ENCODE measurements at places on chromosomes 7 and 10.
A peak's percentile ranks its signal among the peaks of the same experiment; 100 is the strongest.

DNA sequence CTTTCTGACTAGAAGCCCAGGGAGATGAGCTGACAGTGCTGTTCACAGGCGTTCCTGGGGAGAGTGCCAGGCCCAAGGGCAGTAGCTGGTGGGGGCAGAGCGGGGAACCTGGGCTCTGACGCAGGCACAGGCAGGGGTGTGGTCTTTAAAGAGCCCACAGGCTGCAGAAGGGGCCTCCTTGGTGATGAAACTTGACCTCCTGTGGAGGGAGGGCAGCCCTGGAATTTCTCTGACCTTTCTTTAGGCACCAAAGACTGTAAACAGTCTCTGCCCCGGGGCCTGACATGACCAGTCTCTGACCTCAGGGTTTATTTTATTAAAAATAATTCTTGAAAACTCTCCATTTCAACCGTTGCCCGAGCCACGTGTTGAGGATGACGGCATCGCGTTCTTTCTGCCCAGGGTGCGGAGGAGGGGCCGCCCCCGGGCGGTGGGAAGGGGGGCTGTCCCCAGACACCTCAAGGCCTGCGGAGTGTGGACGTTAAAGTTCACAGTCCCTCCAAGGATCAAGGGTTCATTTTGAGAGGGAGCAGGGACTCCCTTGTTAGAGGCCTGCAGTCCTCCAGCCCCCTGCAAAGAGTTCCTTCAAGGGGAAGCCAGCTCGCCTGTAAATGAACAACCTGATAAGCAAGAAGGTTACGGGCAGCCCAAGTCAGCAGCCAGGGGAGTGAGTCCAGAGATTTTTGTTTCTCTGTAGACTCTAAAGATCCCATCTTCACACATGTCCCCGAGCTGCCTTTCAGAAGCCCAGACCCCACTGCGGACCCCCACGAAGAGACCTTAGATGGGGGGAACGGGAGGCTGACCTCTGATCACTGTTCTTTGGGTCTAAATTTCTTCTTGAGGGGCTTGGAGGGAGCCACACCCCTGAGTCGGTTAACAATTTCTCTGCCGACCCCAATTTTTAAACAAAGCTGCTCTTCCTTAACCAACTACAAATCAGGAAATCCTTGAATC lies 128.9 kb downstream of the VIPR2 start:
- DNase-seq = no peak

DNA sequence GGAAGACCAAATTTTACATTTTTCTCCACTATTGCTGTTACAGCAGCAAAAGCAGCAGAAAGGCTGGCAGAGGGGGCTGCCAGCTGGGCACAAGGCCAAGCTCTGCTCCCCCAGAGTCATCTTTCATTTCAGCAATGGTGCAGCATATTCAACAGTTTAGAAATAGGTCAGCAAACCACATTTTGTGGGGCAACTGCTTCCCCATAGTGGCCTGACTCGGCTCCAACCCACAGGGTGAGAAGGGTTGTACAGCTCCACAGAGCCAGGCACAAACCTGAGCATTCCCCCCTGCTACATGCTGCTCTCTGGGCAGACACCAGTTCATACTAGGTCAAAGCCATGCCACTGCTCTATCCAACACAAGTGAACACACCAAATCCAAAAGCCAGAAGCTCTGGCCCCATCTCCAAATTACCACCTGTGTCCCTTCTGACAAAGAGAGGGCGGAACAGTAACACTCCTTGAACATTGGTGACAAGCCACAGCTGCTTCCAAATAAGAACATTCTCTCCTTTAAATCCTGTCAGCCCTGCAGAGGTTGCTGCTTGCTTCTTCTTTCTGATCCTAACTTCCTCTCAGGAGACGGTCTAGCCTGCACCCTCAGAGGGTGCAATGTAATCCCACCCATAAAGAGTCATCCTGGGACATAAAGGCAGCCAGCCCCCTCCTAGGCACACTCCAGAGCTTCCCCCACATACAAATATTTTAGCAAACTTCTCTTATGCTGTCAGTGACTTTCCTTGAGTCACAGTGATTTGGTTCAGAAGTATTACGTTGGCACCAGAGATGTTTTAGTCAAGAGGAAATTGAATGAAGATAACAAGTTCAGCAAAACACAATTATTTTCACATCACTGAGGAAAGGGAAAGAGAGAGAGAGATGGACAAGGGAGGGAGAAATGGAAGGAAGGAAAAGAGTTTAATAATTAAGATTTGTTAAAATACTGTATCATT lies 39.0 kb upstream of the SLIT1 start:
- DNase-seq = no peak

DNA sequence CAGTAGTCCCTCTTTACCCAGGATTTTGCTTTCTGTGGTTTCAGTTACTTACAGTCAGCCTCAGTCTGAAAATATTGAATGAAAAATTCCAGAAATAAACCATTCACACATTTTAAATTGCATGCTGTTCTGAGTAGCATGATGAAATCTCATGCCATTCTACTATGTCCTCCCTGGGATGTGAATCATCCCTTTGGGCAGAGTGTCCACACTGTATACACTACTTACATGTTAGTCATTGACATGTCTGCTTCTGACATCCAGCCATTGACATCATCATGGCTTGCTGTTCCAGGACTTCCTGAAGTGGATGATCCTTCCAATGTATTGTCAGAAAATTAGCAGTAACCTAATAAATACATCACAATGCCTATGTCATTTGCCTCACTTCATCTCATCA lies 34.6 kb upstream of the MALRD1 start:
- no peak for DNase-seq

DNA sequence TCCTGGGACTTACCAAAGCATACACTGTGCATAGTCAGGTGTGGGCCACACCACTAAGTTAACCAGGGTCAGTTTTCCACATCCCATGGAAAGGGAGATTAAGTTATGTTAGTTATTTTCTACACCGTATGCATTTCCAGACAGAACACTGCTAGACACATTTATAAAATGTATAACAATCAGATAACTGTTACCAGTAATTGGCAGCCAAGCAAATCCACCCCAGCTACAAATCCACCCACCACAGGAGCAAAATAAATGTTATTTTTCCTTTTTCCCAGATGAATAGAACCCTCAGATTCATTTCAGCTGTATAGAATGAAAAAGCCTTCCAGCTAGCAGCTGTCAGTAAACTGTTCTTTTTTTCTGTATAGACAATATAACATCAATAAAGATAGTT lies 256.9 kb upstream of the FZD1 start:
- no peak for DNase-seq

- DNase-seq = peak; percentile 60
Observed at GRCh38 chr7:120941064-120941463, 9.5 kb upstream of the ING3 start.

DNA sequence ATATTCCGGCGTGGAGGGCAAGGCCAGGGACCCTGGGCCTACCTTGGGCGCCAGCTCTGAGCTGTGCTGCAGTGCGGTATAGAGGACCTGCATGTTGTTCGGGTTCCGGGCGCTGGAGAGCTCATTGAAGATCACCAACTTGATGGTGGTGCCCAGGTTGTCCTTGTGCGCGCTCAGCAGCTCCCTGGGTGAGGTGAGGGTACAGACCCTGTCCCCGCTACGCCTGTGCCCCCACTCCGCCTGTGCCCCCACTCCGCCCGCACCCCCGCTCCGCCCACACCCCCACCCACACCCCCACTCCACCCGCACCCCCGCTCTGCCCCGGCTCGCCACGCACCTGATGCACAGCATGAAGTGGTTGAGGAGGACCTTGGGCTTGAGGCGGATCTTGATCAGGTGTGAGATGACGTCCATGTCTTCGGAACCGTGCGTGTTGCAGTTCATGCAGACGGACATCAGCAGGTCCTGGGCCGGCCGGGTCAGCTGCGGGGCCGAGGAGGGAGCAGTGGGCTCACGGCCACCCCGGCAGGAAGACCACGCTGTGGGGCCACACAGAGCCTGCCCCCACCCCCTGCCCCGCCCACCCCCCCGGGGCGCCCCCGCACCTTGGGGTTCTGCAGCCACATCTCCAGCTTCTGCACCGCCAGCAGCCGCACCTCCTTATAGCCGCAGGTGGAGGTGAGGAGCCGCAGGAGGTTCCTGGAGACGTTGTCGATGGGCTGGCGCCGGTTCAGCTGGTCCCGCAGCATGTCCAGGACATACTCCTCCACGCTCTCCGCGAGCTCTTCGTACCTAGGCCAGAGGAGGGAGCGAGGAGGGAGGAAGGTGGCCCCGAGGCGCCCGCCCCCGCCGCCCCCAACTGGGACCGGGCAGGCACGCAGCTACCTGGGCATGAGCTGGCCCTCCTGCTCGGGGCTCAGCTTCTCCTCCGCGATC lies 5.6 kb downstream of the INTS1 start:
- DNase-seq = no peak

GRCh38 chr7:106068538-106068961 lies 43.6 kb downstream of the SYPL1 start:
- DNase-seq = no peak

DNA sequence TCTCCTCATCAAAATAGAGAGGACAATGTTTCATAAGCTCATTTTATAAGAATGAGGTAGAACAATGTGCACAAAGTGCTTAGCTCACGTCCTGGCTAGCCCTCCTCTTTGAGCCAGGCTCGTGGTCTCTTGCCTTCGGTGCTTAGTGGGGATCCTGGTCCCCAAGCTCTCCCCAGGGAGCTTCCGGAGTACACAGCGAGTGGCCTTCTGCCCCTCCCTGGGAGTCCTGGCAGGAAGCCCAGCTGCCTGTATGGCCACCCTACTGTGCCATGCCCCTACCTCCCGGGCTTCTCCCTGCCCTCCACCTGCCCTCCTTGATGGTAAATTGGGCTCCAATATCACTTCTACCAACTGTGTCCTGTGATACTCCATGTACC lies 868 bp downstream of the MYO1G start:
- no peak for DNase-seq

DNA sequence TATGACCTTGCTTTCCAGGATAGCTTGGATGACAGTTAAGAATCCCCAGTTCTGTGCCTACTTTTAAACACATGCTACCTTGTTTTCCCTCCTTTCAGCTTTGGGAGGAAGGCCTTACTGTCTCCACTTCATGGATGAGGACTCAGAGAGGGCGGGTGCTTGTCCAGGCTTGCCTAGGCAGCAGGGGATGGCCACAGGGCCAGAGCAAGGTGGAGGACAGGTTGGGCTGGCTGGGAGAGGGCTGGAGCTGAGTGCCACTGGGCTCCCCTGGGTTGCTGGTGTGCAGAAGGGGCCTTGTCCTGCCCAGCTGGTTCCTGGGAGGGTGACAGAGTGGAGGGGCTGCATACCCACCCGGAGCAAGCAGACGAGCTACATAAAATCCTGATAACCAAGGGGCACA lies 117.8 kb downstream of the GRK5 start:
- DNase-seq = no peak

GRCh38 chr10:62851442-62851841 lies 35.3 kb upstream of the EGR2 start:
- peak; percentile 45 for DNase-seq

DNA sequence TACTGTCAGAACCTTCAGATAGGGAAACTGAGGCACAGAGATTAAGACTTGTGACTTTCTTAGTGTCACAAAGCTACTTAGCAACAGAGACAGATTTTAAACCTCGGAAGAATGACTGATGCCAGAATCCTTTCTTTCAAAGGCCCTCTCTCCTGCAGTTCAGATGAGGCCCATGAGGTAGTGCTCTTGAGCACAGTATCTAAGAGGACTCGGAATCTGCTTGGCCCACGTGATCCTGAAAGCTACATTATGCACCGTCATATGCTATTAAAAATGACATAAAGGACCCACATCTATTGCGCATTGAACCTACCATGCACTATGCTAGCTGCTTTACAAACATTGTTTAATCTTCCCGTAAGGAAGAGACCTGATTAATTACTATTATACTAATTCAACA lies 355.9 kb downstream of the SFMBT2 start:
- peak; percentile 33 for DNase-seq

DNA sequence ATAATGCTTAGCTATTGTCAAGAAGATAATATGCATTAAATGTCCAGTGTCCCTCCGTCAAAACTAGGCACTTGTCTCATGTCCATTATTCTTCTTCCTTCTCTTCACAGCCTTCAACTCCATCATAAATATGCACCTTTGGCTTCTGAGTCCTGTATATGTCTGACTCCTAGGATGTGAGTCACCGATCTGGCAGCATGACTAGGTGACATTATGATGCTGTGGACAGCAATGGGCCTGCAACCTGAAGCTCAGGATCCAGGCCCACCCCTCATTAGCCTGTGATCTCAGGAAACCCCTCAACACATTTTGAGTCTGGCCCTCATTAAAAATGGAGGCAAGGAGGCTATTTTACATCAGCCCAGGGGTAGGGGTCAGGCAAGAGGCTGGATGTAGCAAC lies 362.5 kb upstream of the ZMIZ1 start:
- no peak for DNase-seq

DNA sequence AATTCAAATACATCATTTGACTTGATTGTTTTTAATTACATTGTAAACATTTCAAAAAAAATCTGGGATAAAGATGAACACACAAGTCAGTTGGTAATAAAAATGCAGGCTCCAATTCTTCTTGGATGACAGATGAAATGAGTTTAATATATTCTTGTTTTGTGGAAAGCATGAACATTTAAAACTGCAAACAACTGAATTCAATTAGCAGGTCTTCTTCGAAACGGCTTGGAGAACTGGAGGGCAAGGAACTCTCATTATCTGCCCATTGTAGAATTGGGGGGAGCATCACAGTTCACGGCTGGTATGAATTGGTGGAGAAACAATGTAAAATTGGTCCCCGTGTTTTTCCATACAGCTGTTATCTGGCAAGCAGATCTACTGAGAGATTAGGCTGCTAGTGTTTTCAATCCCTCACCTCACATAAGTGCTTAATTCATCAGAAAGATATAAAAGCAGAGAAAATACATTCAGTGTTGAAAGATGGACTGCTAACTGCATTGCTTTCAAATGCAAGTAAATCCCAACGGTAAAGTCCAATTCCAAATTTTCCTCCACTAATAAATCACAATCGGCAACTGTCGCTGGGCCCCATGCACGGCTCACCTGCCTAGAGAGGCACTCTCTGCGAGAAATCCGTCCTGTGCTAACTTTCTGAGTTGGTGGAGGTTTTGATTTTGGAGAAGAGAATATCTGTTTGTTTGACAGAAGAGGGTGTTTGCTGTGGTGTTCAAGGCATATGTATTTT lies 199.5 kb downstream of the ZNF438 start:
- DNase-seq = no peak

- no peak for DNase-seq
Observed at GRCh38 chr10:19935176-19935575, 118.9 kb downstream of the PLXDC2 start.

GRCh38 chr7:64729089-64729848 lies 63.3 kb downstream of the ZNF107 start:
- DNase-seq = no peak

DNA sequence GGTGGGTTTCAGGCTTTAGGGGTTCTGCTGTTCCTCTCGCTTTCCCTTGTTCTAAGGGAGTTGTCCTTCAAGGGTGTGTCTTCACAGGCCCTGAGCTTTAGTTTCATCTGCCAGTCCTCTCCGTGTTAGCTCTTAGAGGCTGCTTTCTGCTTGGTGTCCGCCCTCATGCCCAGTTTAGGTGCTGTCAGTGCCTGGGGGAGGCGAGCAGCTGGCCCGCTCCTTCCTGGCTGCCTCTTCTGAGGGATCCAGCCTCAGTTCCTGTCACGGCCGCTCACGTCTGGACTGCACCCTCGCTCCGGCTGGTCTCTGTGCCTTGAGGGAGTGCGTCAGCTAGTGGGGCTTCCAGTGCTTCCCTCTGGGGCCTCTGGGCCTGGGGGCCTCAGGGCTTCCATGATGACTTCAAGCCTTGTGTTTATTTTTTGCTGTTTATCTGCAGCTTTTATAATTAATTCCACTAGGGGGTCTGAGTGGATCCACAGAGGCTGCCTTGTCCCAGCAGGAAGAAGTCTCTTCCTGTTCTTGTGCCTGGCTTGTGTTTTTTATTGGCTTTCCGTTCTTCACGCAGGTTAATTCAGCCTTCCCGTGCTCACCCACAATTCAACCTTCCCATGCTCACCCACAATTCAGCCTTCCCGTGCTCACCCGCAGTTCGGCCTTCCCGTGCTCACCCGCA lies 33.0 kb downstream of the WDR37 start:
- no peak for DNase-seq
